ENCODE measurements at places on chromosomes 16 and 17.

GRCh38 chr17:31787857-31788570, 71.0 kb downstream of the COPRS start:
- no peak for DNase-seq

GRCh38 chr16:2592786-2593185, 55.0 kb downstream of the PDPK1 start:
- DNase-seq, result no peak

GRCh38 chr17:16919663-16920627, 52.0 kb downstream of the TNFRSF13B start:
- DNase-seq, result no peak

- no peak for DNase-seq
Measured at GRCh38 chr17:6196355-6196754, 126.2 kb downstream of the WSCD1 start.

GRCh38 chr16:35713762-35714650, 2254.6 kb downstream of the TP53TG3F start:
- no peak for DNase-seq

DNA sequence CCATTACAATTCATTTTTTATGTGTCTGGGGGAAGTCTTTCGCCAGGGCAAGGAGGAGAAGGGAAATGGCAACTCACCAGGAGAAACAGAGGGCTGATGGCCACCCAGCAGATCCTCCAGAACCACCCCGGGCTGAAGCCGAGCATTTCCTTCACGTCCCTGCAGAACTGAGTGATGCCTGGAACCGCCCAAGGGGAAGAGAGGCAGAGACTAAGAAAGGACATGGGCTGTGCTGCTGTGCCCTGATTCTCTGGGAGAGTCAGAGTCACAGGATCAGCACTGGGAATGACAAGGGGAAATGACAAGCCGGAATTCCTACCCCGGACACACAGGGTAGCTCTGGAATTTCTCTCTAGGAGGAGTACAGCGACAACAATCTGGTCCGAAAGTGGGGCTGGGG, 27.8 kb downstream of the SLC6A4 start:
- no peak for DNase-seq

DNA sequence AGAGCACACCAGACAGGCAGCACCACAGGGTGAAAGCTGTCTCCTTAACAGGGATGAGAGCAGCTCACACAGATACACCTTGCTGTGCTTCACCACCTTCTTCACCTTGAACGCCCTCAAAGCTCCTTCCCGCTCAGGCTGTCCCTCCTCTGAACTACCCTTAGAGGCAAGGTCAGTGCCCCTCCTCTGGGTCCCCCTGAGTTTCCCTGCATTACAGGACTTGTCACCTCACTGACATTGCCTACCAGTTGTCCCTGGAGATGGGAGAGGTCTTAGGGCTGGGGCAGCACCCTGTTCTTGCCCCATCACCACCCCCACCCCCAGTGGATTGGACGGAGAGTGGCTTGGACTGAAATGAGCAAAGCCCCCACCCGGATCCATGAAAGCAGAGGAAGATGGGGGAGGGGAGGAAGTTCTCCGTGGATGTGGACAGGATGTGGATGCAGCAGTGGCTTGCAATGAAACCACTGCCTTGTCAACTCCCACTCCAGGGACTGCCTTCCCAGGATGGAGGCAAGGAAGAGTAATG, 73.2 kb upstream of the CDH5 start:
- no peak for DNase-seq

- DNase-seq, result no peak
Measured at GRCh38 chr16:28913946-28914724, 10.9 kb downstream of the RABEP2 start.

DNA sequence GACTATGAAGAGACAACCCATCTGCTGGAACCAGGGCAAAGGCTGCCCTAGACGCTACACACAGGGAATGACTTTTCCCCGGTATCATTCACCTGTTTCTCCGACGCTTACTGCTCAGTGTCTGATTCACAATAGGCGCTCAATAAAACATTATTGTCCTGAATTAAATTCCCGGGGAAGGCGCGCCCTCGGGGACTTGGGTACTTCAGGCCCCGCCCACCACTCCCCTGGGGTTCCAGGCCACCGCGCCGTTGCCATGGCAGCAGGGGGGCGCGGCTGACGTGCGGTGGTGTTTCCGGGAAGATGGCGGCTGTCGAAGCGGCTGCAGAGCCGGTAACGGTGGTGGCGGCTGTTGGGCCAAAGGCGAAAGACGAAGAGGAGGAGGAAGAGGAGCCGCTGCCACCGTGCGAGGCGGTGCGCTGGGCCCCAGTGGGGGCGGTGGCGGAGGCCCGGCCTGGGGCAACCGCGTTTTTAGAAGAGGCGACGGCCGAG, at the start of gene RUNDC1:
Gene RUNDC1, plus strand, starts transcription at position 292 of the 492 bp plus-strand sequence. Its CDS starts 12 bp downstream, at position 304.
- DNase-seq, result peak; percentile 88

- DNase-seq, result no peak
Measured at GRCh38 chr16:13587181-13587580, 332.8 kb upstream of the ERCC4 start.

DNA sequence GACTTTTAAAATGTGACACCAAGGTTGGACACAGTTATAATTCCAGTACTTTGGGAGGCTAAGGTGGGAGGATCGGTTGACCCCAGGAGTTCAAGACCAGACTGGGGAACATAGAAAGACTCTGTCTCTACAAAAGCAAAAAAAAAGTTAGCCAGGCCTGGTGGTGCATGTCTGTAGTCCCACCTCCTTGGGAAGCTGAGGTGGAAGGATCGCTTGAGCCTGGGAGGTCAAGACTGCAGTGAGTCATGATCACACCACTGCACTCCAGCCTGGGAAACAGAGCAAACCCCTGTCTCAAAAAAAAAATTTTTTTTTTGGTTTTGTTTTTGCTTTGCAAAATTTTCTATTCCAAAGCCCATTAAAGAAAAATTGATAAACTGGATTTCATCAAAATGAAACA, 281.4 kb downstream of the BCAS3 start:
- DNase-seq, result no peak

DNA sequence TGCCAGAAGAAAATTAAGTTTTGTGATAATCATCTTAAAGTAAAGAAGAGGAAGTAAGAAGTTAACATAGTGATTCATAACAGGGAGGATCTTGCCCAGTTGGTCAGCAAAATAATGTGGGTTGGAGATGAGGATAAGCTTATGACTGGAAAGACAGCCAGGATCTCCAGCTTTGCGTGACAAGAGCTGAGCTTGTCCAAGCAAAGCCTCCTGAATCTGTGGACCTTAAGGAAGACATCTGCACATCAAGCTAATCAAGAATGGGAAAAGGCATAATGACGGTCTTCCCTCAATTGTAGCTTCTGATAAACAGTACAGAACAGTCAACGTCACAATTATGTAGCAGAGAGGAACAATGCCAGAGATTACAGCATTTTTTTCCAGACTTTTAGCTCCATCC, 744.7 kb upstream of the GOT2 start:
- no peak for DNase-seq

DNA sequence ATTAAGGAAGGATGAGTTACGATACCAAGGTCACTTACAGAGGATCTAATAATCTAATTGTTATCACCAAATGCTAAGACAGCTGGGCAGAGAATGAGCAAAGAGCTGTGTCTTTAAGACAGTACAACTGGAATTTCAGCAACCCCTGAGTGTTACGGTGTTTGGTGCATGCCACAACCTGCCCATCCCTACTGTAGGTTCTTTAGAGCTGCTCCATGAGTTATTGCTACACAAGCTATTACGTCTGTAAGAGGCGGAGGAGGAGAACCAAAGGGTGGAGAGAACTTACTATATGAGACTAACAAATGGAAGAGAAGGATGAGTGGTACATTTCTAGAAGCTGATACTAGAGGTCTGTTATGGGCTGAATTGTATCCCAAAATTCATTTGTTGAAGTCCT, 14.2 kb upstream of the C17orf78 start:
- no peak for DNase-seq

- DNase-seq, result no peak
Measured at GRCh38 chr17:41943492-41943891, 13.1 kb downstream of the ODAD4 start.

GRCh38 chr17:6671431-6671830, 19.9 kb downstream of the C17orf100 start:
- DNase-seq, result no peak

GRCh38 chr16:70576431-70577255, 53.0 kb downstream of the SF3B3 start:
- DNase-seq, result no peak

- no peak for DNase-seq
Measured at GRCh38 chr16:2270588-2271470, 2.9 kb upstream of the RNPS1 start.

GRCh38 chr16:69209735-69210134, 22.8 kb downstream of the SNTB2 start:
- no peak for DNase-seq

DNA sequence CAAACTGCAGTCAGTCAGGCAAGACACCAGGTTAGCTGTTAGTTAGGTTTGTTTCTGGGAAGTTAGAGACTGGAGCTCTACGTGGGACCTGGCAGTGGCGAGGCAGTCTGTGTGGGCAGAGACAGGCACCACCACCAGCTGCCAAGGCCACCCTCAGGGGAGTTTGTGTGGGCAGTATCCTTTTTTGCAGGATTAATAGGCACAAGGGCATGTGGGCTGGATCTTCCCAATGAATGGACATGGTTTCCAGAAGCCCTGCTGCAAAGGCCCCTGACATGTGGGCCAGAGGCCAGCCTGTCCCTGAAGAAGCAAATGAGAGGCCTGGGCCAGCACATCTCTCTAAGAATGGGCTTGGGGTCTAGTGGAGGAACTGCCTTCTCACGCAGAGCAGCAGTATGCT, 19.2 kb upstream of the SREBF1 start:
- no peak for DNase-seq

DNA sequence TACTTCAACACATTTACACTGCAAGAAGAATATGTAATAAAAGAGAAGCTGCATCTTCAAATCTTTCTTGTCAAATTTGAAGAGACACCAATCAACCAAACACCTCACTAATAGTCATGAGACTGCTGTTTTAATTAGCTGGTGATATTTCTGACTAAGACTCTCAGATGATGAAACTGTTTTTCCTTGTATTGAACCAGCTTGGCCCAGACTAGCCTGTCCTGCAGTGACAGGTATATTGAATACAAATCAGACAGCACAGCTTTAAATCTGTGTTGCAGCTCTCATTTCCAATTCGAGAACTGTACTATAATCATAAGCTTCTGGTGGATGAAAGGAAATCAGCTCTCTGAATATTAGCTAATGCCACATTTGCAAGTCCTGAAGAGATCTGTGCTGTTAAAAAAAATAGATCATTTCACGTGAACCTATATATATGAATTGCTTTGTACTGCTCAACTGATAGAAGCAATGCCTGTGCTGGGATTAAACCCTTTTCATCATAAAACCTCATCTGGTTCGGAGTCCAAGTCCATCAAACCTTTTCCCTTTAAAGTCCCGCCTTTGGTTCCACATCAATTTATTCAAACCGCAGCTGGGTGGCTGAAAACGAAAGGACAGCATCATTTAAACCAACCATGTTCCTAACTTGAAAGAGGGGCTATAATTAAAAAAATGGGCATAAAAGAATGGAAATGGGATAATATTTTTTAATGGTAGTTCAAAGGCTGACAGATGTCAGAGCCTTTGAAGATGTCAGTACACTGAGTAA, 306.2 kb downstream of the CEP112 start:
- no peak for DNase-seq

GRCh38 chr16:85541181-85541580, 71.9 kb upstream of the GSE1 start:
- no peak for DNase-seq

DNA sequence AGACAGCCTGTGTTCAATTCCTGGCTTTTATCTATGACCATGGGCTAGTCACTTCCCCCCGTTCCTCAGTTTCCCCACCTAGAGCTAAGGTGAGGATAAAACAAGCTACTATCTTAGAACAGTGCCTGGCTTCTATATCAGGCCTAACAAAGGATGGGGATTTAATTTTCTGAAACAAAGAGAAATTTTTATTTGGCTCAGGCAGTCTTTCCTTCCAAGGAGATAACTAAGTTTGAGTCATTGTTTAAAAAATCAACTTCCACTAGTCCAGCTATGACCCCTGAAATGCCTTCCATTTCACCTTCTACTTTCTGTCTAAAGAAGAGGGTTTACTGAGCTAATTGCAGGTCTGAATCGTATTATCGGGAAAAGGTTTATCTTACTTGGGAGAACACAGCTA, 99.0 kb downstream of the CMIP start:
- no peak for DNase-seq

DNA sequence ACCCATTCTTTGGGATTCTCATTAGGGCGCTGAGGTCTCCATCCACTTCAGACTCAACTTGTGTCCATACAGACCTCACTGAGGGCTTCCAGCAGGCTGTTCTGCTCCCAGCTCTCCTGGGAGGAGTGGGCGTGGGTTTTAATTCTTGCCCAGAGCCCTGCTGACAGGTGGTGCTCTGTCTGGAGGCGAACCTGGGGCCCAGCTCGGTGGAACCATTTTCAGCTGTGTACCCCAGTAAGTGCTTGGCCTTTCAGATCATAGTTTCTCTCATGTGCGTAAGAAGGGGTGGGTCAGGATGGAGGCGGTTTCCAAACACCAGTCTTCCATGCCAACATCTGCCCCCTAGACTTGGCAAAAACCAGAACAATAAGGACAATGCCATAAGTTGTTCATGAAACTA, 21.4 kb upstream of the NKD1 start:
- no peak for DNase-seq

DNA sequence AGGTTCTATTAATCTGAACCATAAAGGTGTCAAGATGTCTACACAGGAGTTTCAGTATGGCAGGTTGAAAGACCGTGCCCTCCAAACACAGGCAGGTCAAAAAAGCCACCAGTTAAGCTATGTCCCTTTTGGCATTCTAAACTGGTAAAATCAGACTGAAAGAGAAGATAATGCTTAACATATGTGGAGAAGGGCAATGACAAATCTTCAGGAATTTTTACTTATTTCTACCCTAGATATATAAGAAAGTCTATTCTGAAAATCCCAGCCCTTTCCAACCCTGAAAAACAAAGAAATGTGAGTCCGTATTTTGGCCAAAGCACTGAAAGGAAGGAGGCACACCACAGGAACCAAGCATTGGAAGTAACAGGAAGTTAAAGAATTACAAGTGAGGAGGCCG, 16.5 kb downstream of the AP1G1 start:
- DNase-seq, result no peak

GRCh38 chr16:84599521-84600202, 18.2 kb downstream of the COTL1 start:
- peak; percentile 56 for DNase-seq

DNA sequence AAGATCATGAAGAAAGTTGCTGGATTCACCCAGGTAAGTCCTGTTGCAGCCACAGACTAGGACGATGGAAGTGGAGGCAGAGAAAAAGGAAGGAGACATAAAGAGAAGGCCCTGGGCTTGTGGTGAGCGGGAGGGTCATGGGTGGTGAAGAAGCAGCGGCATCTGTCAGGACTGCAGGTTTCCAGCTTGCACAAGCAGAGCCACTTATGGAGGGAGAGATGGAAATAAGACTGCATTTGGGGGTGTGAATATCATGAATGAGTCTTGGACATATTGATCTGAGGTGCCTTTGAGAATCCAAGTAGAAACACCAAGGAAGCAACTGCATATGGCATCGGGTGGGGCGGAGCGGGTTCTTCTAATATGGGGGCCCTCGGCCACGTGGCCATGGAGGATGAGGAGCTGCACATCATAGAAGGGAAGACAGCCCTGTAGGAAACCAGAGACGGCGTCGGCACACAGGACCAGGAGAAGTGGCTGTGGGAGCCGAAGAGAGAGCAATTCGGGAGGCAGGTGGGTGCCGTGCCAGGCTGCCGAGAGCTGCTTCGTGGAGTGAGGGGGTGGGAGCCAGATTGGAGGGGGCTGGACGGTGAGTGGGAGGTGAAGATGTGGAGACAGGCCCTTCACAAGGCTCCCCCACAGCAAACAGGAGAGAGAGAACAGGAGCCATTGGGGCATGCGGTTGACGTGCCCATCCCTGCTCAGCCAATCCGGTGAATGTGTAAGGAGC, 243.5 kb downstream of the GSG1L start:
- DNase-seq, result no peak
